ENCODE measurements at places on chromosomes 1 and 21.

DNA sequence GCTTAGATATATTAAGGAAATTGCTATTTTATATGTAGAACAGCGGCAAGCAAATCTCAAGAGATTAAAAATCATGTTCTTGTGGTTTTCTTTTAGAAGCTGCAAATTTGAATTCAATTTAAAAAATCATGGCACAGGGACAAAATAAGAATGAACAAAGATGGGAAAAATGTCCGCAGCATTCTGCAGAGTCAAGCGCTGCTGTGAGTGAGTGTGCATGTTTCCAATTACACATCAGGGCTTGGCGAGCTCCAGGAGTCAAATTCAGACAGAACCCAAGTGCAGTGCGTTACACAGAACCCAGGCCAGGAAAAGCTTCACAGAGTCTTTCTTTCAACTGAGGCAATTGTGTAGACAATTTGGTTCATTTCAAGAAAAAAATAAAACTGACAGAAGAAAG is 33.3 kb upstream of the ERG start:
- no peak for DNase-seq

GRCh38 chr1:47569681-47570470 is 132.0 kb downstream of the FOXD2 start:
- DNase-seq = no peak

DNA sequence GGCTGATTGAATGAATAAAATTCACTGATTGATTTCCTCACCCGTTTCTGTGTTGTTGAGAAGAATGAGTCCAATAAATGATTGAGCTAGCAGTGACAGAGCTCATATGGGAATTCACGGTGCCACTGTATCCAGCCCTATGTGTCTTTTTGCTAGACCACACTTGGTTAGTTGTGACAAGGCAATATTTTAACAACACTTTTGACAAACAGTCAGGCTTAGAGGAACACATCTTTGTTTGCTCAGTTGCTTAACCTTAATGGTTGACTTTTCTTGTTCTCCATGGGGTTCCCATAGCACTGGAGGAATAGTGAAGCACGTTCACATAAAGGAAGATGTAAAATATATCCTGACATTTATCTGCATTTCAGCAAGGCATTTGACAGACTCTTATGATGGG is 273.9 kb upstream of the DEPDC1 start:
- no peak for DNase-seq

GRCh38 chr1:65026235-65026634 is 59.9 kb upstream of the JAK1 start:
- no peak for DNase-seq

- DNase-seq = no peak
These were observed 269.9 kb downstream of the HLX start for GRCh38 chr1:221149111-221149510.

DNA sequence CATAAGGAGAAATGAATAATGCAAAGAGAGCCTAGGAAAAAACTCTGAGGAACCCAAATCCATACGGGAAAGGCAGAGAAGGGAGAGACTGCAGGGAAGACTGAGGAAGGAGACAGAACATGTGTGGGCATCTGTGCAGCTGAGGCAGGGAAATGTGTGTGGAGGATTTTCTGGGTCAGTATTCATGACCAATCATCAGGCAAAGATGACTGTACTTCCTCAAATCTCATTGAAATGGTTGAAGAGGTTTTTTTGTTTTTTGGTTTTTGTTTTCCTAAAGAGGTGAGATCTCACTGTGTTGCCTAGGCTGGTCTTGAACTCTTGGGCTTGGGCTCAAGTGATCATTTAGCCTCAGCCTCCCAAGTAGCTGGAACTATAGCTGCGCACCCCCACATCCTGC is 15.7 kb downstream of the DIP2A start:
- no peak for DNase-seq

GRCh38 chr21:34977333-34977732 is 71.8 kb downstream of the RUNX1 start:
- DNase-seq = no peak

DNA sequence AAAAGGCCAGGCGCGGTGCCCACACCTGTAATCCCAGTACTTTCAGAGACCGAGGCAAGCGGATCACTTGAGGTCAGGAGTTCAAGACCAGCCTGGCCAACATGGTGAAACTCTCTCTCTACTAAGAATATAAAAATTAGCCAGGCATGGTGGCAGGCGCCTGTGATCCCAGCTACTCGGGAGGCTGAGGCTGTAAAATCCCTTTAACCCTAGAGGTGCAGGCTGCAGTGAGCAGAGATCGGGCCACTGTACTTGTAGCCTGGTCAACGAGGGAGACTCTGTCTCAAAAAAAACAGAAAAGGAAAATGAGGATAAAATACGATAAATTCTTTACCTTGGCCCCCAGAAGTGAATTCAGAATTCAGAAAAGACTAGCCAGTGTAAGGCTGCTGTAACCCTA is 1.6 kb downstream of the TMEM50B start:
- no peak for DNase-seq

DNA sequence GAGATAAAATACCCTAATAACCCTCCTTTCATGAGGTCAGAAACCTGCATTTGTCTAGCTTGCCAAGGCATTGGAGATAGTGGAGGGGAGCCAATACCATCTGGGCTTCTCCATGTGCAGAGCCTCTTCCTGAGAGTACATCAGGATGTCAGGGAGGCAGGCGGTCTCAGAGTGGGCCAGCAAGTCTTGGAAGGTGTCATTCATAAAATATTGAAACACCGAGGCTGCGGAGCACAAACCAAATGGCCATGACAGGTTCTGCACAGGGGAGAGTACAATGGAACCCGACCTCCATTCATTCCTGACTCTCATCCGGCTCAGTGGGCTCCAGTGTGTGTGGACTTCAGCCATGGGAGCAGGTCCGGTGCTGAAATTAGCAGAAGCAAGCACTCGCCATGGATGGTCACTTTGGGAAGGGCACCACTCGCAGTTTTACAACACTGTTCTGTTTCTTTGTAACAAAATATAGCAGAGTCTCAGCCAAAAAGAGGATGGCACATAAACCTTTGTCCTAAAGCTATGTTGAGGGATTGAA is 446.6 kb downstream of the SIPA1L2 start:
- DNase-seq = no peak

DNA sequence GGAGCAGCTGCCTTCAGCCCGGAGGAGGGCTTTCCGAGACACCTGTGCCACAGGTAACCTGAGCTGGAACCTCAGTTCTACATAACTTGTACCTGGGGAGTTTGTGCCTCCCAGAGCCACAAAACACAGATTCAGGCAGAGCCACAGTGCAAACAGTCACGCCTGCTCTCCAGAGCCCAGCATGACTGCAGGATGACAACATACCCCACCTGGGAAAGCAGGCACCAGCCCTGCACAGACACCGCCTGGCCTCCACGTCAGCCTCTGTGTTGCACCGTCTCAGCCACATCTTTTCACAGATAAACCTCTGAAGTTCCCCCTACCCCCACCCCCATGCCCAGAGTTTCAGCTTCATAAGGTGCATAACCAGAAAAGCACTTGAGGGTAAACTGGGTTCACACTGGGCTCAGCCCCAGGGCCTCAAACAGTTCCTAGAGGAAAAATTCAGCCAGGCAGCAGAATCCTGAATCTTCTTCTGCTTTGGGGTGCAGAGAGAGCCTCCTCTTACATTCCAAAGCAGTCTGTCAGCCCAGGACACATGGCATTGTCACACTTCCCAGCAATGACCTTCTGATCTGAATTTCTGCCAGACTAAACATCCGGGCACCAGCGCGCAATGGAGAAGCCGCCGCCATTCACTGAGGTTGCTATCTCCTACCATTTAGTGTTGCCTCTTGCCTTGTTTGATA is 229.5 kb downstream of the TOMM20 start:
- no peak for DNase-seq

DNA sequence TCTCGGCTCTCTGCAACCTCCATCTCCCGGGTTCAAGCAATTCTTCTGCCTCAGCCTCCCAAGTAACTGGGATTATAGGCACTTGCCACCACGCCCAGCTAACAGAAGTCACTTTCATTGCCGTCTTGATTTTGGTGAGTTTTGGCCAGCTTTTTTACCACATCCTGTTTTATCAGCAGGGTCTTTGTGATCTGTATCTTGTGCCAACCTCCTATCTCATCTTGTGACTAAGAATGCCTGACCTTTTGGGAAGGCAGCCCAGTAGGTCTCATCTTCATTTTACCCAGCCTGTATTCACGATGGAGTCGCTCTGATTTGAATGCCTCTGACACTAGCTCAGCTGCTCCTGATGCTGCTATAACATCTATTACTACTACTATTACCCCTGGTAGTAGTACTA is 46.8 kb upstream of the BARHL2 start:
- DNase-seq = no peak
